Activated effector memory CD4-positive, alpha-beta T cell treated with anti-CD3 and anti-CD28 coated beads, Interleukin-2, amount 50 U/mL, for 16 hours (primary cell): ENCODE measurements at places on chromosomes 6 and 20.

GRCh38 chr6:104166055-104166668, 693.6 kb downstream of the HACE1 start:
- DNase-seq, result no peak

GRCh38 chr20:2978519-2978918, 64.9 kb upstream of the GNRH2 start:
- DNase-seq, result no peak

- DNase-seq, result no peak
These were observed 67.7 kb upstream of the PTCHD4 start for GRCh38 chr6:48178700-48179099.

- DNase-seq, result no peak
These were observed 161.9 kb downstream of the FARS2 start for GRCh38 chr6:5423251-5423650.

DNA sequence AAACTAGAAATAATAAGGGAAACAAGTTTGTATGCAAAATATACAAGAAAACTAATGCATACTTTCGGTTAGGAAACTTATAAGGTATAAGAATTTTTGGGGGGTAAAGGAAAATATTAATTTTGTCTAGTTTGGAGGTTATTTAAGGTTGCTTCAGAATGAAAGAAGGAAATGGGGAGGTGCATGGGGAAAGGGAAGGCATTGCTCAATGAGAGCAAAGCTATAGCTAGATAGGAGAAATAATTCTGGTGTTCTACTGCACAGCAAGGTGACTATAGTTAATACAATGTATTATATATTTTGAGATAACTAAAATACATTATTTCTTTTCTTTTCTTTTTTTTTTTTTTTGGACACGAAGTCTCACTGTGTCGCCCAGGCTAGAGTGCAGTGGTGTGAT, 5.4 kb upstream of the MYMX start:
- no peak for DNase-seq

- DNase-seq, result peak; percentile 73
These were observed 10.6 kb downstream of the NOL4L start for GRCh38 chr20:32574296-32575226.

GRCh38 chr20:44070139-44070900, 116.7 kb downstream of the JPH2 start:
- DNase-seq, result peak; percentile 68

DNA sequence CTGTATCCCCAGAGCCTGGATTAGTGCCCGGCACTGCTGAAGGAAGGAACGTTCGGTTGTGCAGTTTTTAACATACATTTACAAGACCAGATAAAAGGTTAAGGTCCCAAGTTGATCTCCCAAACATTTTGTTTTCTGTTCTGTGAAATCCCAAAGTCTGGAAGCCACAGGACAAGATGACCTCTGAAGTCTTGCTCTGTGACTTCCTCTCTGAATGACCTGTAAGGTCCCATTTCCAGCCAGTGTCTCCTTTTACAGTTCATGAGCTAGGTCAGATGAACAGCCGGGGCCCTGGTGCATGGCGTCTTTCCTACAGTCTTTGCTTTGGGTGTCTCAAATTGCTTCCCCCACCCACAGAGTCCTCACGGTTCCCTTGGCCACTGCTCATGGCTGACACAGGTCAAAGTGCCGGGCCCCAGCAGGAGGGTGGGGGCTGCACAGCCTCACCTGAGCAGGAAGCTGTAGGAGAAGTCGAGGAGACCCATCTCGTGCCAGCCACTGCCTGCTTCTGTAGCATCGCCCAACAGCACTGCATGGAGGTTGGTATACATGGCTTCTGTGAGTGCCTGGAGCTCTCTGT, 24.0 kb downstream of the PTGIS start:
- DNase-seq, result peak; percentile 42

GRCh38 chr20:12269579-12269978, 351.9 kb downstream of the BTBD3 start:
- no peak for DNase-seq

DNA sequence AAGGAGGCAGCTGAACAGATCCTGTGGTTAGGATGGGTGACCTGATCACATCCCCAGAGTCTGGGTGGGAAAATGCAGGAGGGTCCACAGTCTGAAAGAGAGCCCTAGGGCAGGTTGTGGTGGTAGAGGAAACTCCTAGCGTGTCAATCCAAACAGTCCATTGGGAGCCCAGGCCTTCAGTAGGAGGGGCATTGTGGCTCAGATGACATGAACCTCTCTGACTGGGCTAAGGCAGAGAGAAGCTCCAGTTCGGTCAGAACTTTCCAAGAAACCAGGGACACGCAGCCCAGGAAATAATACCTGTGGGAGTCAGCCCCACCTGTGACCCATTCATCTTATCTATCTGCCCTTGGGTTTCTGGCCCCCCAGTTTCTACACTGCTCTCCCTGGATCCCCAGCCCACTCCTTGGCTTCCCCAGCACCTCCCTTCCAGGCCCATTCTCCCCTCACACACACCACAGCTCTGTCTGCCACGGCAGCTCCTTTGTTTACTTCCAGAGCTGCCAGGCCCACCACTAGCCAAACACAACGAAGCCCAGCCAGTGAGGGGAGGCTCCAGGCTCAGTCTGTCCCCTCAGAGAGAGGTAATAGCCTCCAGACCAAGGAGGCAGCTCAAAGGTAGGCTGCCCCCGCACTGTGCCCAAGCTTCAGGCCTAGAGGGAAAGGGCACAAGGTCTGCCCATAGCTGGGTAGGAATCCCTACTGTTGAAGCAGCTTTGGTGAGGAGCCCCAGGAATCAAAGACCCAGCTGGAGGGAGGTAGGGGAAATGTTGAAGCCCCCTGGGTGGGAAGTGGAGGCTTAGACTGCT, 6.2 kb downstream of the GDF5 start:
- DNase-seq, result no peak

DNA sequence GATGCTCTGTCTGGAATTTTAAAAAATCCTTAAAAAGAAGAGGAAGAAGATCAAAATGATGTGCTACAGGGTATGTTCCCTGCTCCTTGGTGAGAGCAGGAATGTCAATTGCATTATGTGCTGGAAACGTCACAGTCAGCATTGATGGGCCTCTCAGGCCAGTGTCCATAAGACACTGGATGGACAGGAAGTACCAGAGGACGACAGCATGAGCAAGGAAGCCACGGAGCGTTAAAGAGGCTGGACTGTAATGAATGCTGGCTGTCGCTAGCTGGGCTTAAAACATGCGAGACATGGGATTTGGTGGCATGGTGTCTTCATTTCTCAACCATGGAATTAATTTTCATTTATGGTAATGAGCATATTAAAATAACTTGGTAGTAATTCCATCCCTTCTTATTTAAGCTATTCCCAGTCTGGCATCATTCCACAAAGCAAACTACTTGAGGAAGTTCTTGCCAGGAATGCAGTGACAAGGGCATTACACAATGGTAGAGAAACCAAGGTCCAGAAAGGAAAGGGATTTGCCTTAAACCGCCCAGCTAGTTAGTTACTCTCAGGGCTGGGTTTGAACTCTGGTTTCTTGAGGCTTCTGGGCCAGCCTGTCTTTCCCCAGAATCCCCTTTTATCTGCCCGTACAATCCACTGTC, 166.6 kb upstream of the SOX4 start:
- DNase-seq, result no peak

DNA sequence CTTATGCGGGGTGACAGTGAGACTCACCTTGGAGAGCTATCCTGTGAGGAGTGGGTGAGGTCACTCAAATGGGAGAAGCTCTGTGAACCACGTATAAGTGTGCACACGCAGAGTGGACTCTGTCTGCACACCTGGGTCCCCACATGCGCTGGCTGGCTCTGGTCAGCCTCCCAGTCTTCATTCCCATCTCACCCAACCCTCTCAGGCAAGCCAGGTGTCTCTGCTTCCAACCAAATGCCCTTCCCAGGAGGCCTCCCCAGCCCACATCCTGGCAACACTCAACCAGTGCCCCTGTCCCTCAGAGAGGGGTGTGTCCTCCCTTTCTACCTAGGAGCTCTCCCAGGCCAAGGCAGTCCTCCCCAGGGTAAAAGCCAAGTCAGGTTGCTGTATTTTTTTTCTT, 8.0 kb upstream of the PI16 start:
- no peak for DNase-seq

GRCh38 chr20:8389381-8390036, 257.4 kb downstream of the PLCB1 start:
- DNase-seq, result no peak

- no peak for DNase-seq
These were observed 375.4 kb upstream of the RSPO3 start for GRCh38 chr6:126743076-126743475.

GRCh38 chr20:36311854-36312723, 6.0 kb downstream of the DLGAP4 start:
- peak; percentile 37 for DNase-seq

DNA sequence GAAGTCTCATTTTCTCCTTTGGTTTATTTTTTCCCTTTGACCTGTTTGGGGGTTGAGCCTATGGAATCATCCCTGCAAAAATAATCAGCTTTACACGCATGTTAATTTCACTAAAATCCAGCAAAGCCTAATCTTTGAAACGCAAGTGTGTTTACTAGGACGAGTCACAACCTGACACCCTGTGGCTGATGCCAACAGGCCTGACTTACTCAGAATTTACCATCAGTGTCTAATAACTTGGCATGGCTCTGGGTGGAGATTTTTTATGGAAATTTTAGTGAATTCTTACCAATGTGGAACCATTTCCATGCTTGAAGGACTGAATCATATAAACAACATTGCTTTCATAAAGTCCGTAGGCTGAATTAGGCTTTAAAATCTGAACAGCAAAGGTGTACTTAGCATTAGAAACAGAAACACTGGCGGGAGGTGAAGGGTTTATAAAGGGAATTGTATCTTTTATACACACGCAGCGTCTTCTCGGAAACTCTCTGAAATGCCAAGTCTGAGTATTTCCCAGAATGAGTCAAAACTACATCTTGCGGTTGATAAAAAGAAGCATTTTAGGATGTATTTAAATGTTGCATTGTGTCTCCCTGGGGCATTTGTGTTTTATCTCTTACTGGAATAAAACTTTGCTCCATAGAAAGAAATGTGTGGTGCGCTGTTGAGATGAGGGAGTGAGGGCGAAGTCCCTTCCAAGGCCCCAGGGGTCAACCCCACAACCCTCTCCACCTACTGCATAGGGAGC, 81.2 kb downstream of the DACT2 start:
- no peak for DNase-seq

DNA sequence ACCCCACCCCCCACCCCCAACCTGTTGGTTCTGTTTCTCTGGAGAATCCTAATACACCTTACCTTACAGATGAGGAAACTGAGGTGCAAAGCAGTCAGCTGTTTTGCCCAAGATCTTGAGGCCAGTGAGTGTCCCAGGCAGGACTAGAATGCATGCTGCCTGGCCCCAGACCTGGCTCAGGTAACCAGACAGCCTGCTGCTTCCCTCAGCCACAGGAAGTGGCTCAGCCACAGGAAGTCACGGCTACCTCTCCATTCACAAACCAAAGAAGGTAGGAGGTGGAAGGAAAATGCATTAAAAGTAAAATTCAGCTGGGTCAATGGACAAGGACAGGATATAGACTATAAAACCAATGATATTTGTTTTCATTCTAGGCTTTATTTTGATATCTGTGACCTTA, 517.6 kb downstream of the CD83 start:
- DNase-seq, result peak; percentile 75

- peak; percentile 91 for DNase-seq
These were observed 19.5 kb upstream of the UBE2J1 start for GRCh38 chr6:89371849-89372505.

GRCh38 chr6:35496036-35496840, 641 bp downstream of the TEAD3 start:
- DNase-seq, result no peak

GRCh38 chr6:146990821-146991798, 213.1 kb upstream of the STXBP5 start:
- DNase-seq, result no peak

DNA sequence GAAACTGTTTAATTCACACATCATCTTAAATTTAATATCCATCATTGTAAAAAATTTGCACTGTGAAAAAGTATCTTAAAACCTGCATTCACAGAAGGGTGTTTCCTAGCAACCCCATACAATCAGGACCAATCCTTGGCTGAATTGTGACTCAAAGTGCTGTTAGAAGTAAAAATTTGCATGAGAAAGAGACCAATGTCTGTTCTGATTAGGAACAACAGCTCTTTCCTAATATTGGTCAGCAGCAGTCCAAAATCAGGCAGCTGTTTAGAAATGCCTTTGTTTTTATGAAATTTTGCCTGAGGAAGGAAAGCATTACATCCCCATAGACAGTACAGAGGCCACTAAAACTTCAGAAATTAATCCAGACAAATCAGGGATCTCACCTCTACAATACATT, 987.0 kb downstream of the HACE1 start:
- no peak for DNase-seq

- no peak for DNase-seq
These were observed 374.5 kb downstream of the TAF4 start for GRCh38 chr20:61690993-61691838.

DNA sequence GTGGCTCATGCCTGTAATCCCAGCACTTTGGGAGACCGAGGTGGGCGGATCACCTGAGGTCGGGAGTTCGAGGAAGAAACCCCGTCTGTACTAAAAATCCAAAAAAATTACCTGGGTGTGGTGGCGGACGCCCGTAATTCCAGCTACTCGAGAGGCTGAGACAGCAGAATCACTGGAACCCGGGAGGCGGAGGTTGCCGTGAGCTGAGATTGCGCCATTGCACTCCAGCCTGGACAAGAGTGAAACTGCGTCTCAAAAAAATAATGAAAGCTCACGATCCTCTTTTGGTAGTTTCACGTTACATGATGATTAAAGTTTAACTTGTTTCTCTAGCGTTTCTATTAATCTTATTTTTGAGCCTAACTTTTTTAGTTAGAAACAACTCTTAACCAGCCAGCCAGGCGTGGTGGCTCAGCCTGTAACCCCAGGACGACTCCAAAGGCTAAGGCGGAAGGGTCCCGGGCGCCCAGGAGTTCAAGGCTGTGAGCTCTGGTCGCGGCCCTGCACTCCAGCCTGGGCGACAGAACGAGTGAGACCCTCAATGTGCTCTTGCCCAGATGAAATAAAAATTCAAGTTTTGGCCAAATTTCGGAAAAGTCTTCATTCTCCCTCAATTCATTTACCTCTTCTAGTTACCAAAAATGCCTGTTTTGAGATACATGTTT, 1.2 kb upstream of the WRNIP1 start:
- DNase-seq, result no peak

DNA sequence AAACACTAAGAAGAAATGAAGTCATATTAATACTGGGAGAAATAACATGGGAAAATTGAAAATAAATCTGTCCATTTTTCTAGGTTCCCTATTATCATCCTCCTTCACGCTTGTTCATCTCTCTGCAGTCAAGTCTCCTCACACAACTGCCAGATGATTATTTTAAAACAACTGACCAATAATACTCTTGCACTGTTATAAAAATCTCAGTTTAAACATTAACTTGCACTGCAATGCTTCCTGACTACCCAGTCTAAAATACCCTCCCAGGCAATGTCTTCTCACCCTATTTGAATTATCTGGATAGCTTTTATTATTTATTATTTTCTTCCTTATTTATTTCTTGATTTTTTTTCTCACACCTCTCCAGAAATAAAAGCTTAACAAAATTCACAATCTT, 5.7 kb downstream of the EYS start:
- DNase-seq, result no peak
